ENCODE measurements at places on chromosomes 3 and 15. TPM values are rescaled to one million over a fixed set of nuclear protein-coding genes. Genes with fewer than 3 reads are reported as not detected.

- no peak for DNase-seq
These were observed 268.6 kb upstream of the WNT5A start for GRCh38 chr3:55755516-55756205.

RARRES1 gene
- 2.6 TPM for polyA plus RNA-seq

GRCh38 chr15:71011503-71012155 lies 103.6 kb upstream of the THSD4 start:
- peak; percentile 84 for DNase-seq

- DNase-seq = no peak
These were observed 96.8 kb downstream of the ADAMTS17 start for GRCh38 chr15:100244796-100245486.

GRCh38 chr15:58489289-58490085 lies 57.7 kb downstream of the LIPC start:
- DNase-seq = no peak

Data from IMR-90 (cell line).